Mammary epithelial cell (primary cell): ENCODE measurements at places on chromosomes 2 and 18. TPM values are rescaled to one million over a fixed set of nuclear protein-coding genes. Genes with fewer than 3 reads are reported as not detected.

The PRKAG3 gene
- not detected for total RNA-seq

The CYP1B1 gene
- 13.8 and 20.8 TPM in 2 replicates for total RNA-seq

The PMAIP1 gene
- total RNA-seq: 34.3 and 51.5 TPM in 2 replicates

The ALPI gene
- not detected for total RNA-seq

The ST8SIA5 gene
- total RNA-seq: not detected

The DUSP2 gene
- total RNA-seq: 1.8 and 2.0 TPM in 2 replicates

The RAMP1 gene
- not detected in 2 replicates for total RNA-seq

The MAP4K4 gene
- 65.2 TPM for total RNA-seq

The NMUR1 gene
- not detected in 2 replicates for total RNA-seq

The STARD6 gene
- total RNA-seq: not detected

The ZNF24 gene
- total RNA-seq: 30.8 and 36.3 TPM in 2 replicates

The IL36G gene
- total RNA-seq: 0.27 and 1.9 TPM in 2 replicates

The ATG4B gene
- total RNA-seq: 68.3 and 70.3 TPM in 2 replicates

The TACR1 gene
- total RNA-seq: not detected in 2 replicates

The DRC1 gene
- 0.38 TPM in 1 of 2 replicates, not detected in the other for total RNA-seq

The DCDC2C gene
- not detected for total RNA-seq

The TMEM185B gene
- 30.2 and 35.7 TPM in 2 replicates for total RNA-seq

The RGPD3 gene
- total RNA-seq: 0.07 TPM in 1 of 2 replicates, not detected in the other

The OSGEPL1 gene
- 8.8 TPM for total RNA-seq

The KYNU gene
- 0.75 and 1.6 TPM in 2 replicates for total RNA-seq

The SEPTIN10 gene
- total RNA-seq: 133 TPM

The LYG2 gene
- not detected for total RNA-seq

The MEP1B gene
- total RNA-seq: under 0.01 TPM

The IL1F10 gene
- total RNA-seq: not detected in 2 replicates

The DSC1 gene
- 0.11 and 0.28 TPM in 2 replicates for total RNA-seq

The RESP18 gene
- not detected for total RNA-seq

The SH2D6 gene
- 0.78 and 1.5 TPM in 2 replicates for total RNA-seq

The SNRNP27 gene
- 51.2 and 64.6 TPM in 2 replicates for total RNA-seq

The KRCC1 gene
- 24.5 and 35.4 TPM in 2 replicates for total RNA-seq

The SP5 gene
- not detected in 2 replicates for total RNA-seq

The ARHGEF4 gene
- 53.5 and 70.3 TPM in 2 replicates for total RNA-seq

The FN1 gene
- total RNA-seq: 10,039 and 11,348 TPM in 2 replicates

The HJURP gene
- total RNA-seq: 0.67 TPM

The COL4A3 gene
- total RNA-seq: not detected in 2 replicates

The SLC35F6 gene
- 57.2 and 76.1 TPM in 2 replicates for total RNA-seq

The GALNT1 gene
- total RNA-seq: 51.5 TPM

The PTPRN gene
- total RNA-seq: not detected

The ACTR3 gene
- 358 and 374 TPM in 2 replicates for total RNA-seq

The DNER gene
- 0.17 TPM for total RNA-seq

The VSNL1 gene
- total RNA-seq: 15.7 TPM

The ABCG8 gene
- total RNA-seq: not detected in 2 replicates

The SLC4A5 gene
- total RNA-seq: 1.5 TPM

The FOXI3 gene
- total RNA-seq: 2.1 and 2.4 TPM in 2 replicates
